ENCODE measurements at places on chromosomes 4 and X.

- no peak for ATAC-seq
Measured at GRCh38 chr4:3467601-3468031, 4.5 kb downstream of the DOK7 start.

GRCh38 chr4:158811704-158812103 lies 42.9 kb downstream of the FNIP2 start:
- ATAC-seq = no peak

DNA sequence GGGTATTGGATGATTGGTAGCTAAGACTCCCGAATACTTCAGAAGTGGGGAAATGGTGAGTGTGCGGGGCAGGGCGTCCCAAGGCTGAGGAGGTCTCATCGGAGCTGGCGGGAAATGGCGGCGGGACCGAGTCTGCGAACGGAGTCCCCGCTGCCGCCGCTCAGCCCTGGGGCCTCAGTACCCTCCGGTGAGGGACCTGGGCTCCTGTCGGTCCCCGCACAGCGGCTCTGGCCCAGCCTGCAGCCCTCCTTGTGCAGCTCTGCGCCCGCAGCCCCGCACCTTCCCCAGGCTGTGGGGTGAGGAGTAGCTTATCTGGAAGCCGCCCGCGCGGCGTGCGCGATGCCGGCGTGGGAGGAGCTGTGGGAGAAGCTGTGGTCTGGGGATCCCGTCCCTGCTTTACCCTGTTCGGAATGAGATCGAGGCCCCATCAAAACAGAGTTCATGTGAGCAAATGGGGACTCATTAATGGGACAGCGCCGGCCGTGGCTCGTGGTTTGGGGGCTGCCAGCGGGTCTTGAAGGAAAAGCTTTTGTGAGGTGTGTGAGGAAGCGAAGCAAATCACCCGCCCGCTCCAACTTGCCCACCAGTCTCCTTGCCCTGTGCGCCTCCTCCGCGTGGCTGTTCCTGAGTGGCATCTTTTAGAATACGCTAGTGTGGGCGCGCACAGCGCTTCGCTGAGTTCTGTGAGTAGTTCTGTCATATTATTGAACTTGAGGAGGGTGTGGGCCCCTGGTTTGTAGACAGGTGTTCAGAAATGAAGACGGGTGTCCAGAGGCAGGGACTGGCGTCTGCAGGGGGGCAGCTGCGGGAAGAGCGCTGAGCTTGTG lies 531 bp downstream of the ZNF141 start:
- ATAC-seq = peak; percentile 47

DNA sequence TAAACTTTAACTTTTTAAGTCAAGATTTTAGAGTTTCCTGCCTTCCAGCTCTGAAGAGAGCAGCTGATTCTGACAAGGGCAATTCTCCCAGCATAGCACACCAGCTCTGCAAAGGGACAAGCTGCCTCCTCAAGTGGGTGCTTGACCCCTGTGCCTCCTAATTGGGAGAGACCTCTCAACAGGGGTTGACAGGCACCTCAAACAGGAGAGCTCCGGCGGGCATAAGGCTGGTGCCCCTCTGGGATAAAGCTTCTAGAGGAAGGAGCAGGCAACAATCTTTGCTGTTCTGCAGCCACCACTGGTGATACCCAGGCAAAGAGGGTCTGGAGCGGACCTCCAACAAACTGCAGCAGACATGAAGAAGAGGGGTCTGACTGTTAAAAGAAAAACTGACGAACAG lies 872.9 kb upstream of the PCDH10 start:
- no peak for ATAC-seq

DNA sequence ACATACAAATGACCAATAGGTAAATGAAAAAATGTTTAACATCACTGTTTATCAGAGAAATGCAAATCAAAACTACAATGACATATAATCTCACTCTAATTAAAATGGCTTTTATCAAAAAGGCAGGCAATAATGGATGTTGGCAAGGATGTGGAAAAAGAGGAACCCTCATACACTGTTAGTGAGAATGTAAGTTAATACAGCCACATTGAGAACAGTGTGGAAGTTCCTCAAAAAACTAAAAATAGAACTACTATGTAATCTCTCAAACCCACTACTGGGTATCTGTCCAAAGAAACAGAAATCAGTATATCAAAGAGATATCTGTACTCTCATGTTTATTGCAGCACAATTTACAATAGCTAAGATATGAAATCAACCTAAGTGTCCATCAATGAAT lies 165.9 kb upstream of the HHIP start:
- ATAC-seq = no peak

- no peak for ATAC-seq
Measured at GRCh38 chr4:19214591-19215186, 1037.0 kb upstream of the SLIT2 start.

- ATAC-seq = no peak
Measured at GRCh38 chr4:123060039-123060770, 137.8 kb upstream of the NUDT6 start.

DNA sequence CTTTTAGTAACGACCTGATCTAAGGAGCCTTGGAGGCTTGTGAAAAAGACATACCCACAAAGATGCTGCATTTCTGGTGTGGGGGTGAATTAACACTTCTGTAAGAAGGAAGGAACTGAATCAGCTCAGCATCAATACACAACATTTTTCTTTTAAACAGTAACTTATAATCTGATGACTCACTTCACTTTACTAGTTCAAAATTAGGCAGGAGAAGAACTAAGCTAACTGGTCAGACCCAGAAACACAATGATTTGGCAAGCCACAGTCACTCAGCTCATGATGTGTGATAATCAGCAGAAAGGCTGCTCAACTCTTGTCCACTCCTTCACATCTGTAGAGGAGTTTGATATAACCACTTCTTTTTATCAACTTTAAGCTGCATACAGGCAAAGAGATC lies 4.6 kb downstream of the MMAA start:
- ATAC-seq = no peak

- no peak for ATAC-seq
Measured at GRCh38 chr4:56371426-56372220, 15.7 kb downstream of the AASDH start.

- no peak for ATAC-seq
Measured at GRCh38 chrX:15952212-15952611, 97.6 kb upstream of the AP1S2 start.

- ATAC-seq = no peak
Measured at GRCh38 chrX:16304751-16305150, 137.5 kb downstream of the MAGEB17 start.

DNA sequence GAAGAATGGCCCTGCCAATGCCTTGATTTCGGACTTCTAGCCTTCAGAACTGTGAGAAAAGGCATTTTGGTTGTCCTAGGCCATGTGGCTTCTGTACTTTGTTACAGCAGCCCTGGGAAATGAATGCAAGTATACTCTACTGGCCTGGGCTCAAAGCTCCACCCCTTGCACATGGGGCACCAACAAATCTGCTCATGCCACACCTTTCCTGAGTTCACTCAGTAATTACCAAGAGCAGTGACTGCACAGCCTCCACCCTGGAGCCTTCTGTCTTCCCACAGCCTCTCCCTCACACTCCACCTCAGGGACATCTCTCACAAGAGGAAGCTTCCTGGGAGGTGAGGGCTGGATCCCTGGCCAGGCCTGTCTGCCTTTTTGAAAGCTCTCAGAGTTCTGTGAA lies 29.1 kb upstream of the GAB1 start:
- ATAC-seq = no peak

GRCh38 chrX:7432901-7433300 lies 284.9 kb upstream of the PUDP start:
- no peak for ATAC-seq

GRCh38 chrX:13147733-13148132 lies 103.3 kb upstream of the FAM9C start:
- ATAC-seq = no peak

DNA sequence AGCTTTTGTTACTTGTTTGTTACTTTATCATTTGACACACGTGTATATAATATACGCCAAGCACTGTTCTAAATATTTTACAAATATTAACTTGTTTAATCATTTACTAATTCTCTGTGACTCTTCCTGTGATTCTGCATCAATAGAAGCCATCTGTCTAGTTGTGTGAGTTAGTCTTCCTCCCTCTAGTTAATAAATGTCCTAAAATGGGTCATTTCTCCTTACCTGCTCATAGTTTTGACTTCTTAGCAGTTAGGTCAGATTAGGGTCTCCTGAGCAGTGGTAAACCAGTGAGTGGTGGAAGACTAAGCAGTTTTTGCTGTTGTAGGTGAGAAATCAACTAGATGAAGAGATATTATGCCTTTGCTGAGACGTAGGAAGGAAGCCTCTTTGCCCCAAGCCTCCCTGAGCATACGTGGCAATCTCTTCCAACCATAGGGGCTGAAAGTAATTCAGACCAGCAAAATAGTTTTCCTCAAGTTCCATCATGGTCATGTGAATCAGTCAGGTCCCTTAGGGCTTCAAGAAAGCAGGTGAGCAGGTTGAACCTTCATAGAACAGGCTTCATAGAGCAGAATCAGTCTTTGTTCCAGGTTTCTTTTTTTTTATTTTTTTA lies 38.7 kb upstream of the THOC2 start:
- no peak for ATAC-seq

DNA sequence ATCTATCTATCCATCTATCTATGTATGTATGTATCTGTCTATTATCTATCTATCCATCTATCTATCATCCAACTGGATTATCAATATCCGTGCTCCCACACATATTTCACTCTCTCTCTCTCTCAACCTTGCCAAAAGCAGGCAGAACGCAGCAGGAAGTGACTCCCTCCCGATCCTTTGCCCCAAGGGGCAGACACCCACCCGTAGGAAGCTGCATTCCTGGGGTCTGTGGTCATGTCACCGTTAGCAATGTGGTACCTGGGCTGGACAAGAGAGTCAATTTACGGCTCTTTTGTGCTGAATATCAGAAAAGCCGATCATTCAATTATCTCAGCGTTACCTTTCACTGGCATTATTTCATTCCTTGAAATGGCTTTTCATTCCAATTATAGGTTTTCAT lies 119.6 kb upstream of the PPP2R3B start:
- no peak for ATAC-seq

DNA sequence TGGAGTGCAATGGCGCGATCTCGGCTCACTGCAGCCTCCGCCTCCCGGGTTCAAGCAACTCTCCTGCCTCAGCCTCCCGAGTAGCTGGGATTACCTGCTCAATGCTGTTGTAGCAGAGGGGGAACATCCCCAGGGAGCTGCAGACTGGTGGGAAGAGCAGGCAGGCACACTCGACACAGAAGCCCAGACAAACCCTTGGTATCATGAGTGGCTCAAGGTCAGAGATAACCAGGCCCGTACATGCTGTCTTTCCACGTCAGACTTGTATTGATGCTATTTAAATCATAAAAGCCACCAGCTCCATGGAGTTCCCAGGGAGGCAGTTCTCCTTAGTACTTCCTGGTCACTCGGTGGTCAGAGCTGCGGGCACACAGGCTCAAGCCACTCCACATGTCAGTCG lies 33.2 kb downstream of the TRIML2 start:
- no peak for ATAC-seq

DNA sequence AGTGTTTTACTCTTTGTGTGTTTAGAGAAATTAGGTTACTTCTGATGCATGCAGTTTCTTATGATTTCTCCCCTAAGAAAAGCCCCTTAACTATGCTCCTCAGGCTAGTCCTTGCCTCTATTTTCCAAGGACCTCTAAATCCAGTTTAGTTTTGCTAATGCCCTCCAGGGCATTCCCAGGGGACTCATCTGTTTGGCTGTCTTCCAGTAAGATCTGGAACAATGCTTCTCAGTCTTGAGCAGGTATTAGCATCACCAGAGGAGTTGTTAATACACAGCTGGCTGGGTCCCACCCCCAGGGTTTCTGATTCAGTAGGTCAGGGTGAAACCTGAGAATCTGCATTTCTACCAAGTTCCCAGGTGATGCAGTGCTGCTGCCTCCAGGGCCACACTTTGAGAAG lies 56.9 kb downstream of the OTC start:
- no peak for ATAC-seq

DNA sequence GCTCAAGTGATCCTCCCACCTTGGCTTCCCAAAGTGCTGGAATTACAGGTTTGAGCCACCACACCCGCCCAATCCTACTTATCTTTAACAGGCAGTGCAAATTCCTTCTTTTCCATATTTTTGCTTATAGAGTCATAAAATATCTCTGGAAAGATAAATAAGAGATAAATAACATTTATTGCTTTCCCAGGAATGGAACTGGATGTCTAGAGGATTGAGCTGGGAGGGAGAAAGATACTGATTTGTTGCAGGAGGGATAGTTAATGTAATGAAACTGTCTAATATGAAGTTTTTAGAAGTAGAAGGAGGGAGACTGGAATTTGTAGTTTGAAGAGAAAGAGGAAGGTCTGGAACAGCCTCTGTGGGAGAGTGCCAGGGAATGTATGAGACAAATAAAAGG lies 20.2 kb downstream of the ITGB1BP2 start:
- no peak for ATAC-seq

DNA sequence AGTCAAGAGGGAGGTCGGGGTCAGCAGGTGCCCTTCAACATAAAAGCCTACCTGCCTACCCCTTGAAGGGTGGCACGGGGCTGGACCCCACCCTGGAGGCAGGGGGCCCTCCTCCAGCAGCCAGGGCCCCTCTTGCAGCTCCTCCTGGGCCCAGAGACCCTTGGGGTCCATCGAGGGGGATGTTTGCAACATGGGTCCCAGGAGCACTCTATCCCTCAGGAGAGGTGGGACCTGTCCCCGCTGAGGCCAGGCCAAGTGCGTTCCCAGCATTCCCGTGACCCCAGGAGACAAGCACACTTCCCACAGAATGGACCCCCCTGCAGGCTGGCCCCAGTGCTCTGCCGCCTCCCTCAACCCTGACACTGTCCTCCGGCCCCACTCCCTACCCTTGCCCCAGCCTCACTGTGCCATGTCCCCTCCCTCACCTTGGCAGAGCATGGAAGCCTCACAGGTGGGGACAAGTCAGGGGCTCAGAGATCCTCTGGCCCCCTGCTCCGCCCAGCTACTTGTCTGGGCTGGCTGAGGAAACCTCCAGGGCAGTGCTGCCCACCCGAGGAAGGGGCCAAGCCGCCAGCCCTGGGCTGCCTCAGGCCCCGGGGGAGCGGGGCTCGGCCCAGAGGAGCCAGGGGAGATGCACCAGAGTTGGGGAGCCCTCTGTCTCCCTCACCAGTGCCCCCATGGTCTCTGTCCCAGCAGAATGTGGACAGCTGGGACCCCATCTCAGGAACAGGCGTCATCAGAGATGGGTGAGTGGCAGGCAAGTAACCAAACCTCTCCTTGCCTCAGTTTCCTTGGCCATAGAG lies 2.2 kb downstream of the MXD4 start:
- no peak for ATAC-seq
